ENCODE measurements at places on chromosomes 7 and 10.

- no peak for DNase-seq
These were observed 1.5 kb upstream of the NOBOX start for GRCh38 chr7:144404946-144405345.

- DNase-seq, result no peak
These were observed 13.6 kb downstream of the ANXA11 start for GRCh38 chr10:80191589-80192270.

- no peak for DNase-seq
These were observed 124.2 kb downstream of the ARHGAP22 start for GRCh38 chr10:48480397-48481374.

DNA sequence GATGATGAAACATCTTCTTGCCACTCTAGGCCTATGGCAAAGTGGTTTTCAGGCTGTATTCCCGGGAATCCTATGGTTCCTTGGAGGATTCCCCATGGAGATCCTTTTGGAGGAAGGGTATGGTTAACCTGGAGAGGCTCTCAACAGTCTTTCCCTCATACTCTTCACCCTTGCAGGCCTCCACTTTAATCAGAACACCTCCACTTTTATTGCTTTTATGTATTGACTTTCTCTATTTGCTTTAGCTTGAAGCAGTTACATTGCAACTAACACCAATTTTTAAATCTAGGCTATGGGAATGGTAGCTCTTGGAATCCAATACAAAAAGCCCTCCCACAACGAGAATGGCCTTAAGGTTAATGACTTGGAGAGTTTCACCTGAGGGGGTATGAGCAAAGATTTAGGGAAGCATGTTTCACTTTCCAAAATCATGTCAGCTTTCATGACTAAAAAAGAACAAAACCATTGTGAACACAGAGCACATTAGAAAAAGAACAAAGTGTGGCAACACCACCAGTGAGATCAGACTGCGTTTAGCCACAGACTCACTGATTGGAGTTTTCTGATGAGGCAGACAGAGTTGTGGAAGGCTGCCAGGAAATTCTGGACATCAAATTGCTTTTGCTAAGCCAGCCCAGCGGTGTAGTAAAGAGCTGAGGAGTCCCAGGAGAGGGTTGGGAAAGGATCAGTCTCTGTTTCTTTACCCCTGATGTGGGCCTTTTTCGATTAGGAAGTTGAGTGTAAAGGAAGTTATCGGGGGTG, 130.4 kb upstream of the BMPER start:
- no peak for DNase-seq

All from GM06990 (cell line).